ENCODE measurements at places on chromosomes 2 and 18.
A peak's percentile ranks its signal among the peaks of the same experiment; 100 is the strongest.

DNA sequence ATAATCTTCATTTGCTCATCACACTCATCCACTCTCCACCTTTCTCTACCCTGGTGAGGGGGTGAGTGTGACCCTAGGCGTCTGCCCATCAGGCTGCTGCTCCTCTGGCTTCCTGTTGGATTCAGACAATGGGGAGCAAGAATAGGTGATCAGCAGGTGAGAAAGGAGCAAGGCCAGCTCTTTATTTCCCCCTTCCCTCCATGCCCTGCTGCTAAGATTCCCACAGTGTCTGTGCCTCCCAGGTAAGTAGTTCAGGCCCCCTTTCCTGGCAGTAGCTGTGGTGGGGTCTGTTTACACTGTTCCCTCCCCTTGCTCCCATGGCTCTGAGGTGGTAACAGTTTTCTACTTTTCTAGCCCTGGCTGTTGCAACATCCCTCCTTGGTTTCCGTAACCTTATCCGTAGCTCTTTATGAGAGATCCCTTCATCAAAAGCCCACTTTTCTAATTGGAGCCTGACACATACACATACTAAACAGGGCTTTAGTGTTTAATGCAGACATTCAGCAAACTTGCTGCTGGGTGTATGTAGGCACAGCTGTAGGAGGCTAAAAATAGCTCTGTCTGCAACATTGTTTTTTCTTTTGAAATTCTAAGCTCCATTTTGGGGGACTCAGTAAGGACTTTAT, 27.5 kb downstream of the MAP2 start:
- no peak for DNase-seq

DNA sequence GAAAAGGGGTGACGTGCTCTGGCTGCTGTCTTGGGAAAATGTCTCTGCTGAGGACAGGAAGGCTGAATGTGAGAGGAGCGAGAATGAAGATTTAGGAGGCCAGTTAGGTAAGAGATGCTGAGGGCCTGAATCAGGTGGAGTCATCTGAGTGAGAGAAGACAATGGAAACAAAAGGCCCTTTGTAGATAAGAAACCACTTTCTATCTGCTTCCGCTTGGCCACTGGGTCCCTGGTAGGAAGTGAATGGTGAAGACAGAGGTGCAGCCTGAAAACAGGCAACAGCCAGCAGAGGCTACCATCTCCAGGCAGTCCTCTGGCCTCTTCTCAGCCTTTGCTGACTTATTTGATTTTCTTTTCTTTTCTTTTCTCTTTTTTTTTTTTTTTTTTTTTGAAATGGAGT, 374.0 kb upstream of the SLC14A2 start:
- DNase-seq: no peak

- DNase-seq: peak; percentile 3
Observed at GRCh38 chr2:65320042-65320725, 92.6 kb downstream of the ACTR2 start.

DNA sequence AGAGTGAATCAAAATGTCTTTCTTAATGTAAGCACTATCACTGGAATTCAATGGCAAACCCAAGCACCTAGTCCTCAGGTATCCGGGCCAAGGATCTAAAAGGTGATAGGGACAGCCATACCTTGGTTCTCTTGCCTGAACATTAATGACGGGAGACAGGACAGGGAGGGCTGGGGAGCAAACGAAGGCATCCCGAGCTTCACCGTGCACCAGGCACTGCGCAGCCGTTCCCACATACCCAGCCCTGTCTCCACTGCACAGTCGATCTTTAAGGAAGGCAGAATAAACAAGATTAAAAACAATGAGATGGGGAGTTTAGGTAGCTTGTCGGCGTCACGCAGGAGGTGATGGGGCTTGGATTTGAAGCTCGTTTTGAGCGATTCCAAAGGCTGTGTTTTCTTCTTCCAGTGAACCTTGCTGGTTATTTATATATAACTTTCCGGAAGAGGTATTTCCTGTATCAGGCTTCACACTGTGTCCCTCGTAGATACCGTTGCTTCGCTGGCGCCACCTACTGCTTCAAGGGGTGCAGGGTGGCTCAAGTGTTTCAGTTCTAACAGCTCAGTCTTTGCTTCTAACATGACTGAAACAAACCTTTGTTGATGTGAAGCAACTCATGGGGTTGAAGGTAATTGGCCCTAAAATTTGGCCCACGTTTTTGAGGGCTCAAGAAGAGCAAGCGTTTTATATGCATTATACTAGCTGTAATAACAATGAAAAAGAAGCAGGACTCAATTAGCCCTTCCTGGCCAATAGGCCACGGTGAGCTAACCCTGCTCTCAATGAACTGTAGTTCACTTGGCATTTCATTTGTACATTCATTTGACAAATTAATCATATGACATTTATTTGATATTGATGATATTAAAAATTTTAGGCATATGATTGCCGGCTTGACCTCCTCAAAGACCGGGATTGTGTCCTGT, 77.4 kb downstream of the DCDC2C start:
- DNase-seq: peak; percentile 50

DNA sequence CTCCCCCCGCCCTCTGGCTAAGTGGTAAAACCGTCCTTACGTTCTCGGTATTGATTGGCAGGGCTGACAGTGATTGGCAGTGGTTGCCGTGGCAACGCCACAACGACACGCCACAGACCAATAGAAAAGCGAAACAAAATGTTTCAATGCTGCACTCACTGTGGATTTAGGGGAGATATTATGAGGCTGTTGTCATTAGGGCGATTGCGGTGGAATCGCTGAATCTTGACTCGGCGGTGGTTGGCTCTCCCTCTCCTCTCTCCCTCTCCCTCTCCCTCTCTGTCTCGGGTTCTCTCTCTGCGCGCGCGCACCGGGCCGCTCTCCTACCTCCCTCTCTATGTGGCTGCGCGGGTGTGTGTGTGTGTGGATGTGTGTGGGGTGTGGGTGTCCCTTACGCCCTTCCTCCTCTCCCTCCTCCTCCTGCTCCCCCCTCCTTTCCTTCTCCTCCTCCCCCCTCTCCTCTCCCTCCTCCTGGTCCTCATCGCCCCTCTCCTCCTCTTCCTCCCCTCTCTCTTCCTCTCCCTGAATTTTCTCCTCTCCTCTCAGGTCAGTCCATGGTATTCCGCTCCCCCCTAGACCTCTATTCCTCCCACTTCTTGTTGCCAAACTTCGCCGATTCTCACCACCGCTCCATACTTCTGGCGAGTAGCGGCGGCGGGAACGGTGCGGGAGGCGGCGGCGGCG, at the start of gene SIX3:
Gene SIX3, plus strand, starts transcription at position 152 of the 684 bp plus-strand sequence. Its CDS starts 403 bp downstream, at position 555.
- peak; percentile 44 for DNase-seq

GRCh38 chr2:238127165-238128060, 11.1 kb upstream of the KLHL30 start:
- DNase-seq: no peak

- no peak for DNase-seq
Observed at GRCh38 chr2:94994914-94995552, 30.5 kb upstream of the MAL start.

- DNase-seq: no peak
Observed at GRCh38 chr2:80815259-80815658, 510.7 kb upstream of the LRRTM1 start.
